Stimulated activated CD4-positive, alpha-beta T cell treated with anti-CD3 and anti-CD28 coated beads, TNF-alpha, amount 100 ng/mL, for 4 hours (primary cell): ENCODE measurements at places on chromosomes 12 and 14.

GRCh38 chr12:91732086-91732485, 413.6 kb downstream of the BTG1 start:
- no peak for DNase-seq

DNA sequence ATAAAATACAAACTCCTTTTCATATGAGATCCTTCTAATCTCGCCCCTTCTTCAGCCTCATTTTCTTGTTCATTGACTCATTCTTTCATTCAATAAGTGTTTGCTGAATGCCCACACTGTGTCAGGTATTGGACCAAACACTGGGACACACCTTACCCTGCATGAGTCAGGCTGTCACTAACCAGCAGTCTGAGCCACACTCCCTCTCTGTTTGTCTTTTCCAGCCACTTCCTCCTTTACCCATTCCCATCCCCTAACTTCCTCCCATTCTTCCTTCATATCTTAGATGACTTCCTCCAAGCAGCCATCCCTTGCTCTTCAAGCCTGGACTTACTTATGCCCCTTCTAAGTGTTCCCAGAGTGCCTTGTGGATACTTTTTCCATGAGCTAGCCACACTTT, 27.0 kb upstream of the HIF1A start:
- no peak for DNase-seq

DNA sequence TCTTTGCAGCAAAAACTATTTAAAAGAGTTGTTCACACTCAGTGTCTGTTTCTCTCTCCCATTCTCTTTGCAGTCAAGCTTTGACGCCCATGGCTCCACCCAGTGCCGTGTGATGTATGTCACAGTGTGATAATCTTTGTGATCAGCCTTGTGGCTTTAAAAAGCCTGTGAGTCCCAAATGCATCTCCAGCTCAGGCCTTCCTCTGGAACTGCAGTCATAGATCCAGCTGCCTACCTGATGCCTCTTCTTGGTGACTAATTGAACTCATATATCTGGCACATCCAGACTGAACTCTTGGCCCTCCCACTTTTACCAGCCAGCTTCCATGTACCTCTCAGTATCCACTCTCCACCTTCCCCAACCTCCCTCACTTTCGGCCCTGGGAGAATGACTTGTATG, 182.8 kb upstream of the ARHGAP5 start:
- DNase-seq: no peak

GRCh38 chr12:56256326-56256960, 1.7 kb downstream of the ANKRD52 start:
- no peak for DNase-seq

GRCh38 chr14:71498212-71498611, 434.0 kb upstream of the RGS6 start:
- no peak for DNase-seq

GRCh38 chr12:109673379-109673778, 40.2 kb upstream of the FAM222A start:
- no peak for DNase-seq

DNA sequence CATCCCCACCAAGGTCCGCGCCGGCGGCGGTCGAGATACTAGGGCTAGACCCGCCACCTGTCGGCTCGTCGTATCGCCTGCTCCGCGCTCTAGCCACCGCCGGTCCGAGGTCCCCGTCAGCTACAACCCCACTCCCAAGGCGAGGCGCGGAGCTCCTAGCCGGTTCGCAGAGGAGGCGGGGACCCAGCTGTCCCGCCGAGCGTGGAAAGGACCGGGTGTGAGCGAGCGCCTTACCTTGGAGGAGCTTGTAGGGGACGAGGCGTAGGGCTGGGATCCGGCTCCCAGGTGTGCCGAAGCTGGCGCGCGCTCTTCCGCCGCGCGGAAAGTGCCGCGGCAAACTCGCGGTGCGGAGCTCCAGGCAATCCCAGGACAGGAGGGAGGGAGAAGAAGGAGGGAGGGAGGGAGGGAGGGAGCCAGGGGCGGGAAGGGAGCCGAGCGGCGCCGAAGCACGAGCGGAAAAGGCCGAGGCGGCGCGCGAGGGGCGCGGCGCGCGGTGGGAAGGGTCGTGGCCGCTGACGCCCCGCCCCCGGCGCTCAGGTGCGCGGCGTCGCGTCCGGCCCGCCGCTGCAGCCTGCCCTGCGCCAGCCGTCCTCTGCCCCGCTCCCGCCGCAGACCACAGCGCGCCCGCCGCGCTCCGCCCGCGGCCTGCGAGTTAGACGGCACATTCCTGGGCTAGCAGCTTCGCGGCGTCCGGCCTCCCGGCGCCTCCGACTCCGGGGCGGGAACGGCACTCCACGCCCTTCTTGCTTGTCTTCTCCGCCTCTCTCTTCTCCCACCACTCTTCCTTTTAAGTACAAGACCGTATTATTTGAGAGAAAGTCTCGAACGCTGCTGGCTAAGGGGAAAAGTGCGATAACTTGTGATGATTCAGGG, at the start of gene PAWR:
Gene PAWR (minus strand): TSS at position 327 of the 873 bp plus-strand sequence. CDS start 720 bp downstream, outside the sequence.
- DNase-seq: no peak

DNA sequence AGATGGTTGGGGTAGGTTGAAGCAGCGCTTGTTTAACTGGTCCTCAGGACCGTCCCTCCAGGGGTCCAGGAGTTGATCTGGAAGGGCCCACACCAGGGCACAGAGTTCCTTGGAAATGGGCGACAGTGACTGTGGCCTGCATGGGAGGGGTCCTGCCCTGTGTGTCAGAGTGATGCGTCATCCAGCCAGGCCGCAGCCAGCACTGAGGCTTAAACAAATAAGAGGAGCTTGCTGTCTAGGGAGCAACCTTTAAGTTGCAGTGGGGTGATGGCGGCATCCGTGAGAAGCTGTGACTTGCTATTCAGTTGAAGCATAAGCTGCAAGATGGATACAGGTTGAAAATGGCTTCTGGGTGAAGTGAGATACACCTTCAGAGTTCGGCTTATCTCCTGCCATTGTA, 20.2 kb downstream of the DCAF4 start:
- DNase-seq: no peak

GRCh38 chr12:50806176-50806575, 36.5 kb upstream of the TMPRSS12 start:
- no peak for DNase-seq

DNA sequence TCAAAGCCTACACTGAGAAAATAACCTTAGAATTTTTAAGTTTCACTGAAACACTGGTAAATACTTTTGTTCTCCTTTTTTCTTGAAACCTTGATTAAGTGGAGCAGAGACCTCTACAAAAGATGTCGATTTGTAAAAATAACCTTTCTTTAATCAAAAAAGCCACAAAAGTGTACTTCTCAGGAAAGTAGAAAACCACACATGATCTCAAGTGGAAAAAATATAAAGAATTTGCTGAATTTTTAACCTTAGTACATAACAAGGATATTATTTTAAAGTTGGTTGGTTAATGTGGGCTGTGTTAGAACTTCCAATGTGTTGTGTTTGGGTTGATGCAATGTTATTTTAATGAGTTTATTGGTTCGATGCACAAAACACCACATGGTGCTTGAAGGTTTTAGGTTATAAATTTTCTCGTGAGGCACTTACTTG, 8.6 kb downstream of the LGR5 start:
- DNase-seq: no peak

- no peak for DNase-seq
These were observed 56.1 kb upstream of the TMEM132D start for GRCh38 chr12:129959889-129960288.
